ENCODE measurements at places on chromosomes 7 and 10.

DNA sequence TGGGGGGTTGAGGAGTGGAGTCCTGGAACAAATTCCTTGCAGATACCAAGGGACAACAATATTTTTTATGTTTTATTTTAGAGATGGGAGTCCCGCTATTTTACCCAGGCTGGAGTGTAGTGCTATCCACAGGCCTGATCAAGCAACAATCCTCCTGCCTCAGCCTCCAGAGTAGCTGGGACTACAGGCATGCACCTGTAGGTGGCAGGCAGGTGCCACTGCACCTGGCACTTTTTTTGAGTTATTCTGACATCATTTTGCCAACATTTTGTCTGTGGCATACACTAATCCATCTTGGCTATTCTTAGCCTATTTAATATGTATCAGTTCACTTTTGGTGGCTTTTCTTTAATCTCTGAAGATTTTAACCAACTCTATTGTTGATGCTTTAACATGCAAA lies 317.8 kb upstream of the MTPN start:
- no peak for DNase-seq

- no peak for DNase-seq
These were observed 246.1 kb downstream of the LRRTM3 start for GRCh38 chr10:67171970-67172369.

GRCh38 chr10:70292004-70292403 lies 8.2 kb upstream of the NPFFR1 start:
- no peak for DNase-seq

GRCh38 chr7:107276220-107276827 lies 107.5 kb downstream of the HBP1 start:
- no peak for DNase-seq

GRCh38 chr10:95628786-95629185 lies 27.7 kb downstream of the ALDH18A1 start:
- no peak for DNase-seq

GRCh38 chr10:6539833-6540232 lies 40.2 kb downstream of the PRKCQ start:
- no peak for DNase-seq

DNA sequence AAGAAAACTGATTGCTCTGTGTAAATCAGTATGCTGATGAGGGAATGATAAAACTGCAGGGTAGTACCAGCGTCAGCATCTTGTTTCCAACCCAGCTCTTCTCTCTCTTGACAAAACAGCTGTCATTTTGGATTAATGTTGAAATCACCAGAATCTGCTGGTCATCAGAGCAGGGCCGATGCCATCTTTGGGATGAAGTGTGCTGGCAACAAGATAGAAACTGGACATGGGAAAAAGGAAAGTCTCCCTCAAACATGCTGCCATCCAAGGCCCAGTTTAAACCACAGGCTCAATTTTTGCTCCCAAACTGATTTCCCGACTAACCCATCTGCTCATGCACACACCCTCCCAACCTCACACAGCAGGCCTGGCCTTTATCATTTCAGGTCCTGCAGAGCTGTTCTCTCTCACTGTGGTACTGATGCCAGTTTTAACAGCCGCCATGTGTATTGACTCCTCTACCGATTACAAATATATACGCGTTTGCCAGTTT lies 285.2 kb downstream of the AUTS2 start:
- no peak for DNase-seq

DNA sequence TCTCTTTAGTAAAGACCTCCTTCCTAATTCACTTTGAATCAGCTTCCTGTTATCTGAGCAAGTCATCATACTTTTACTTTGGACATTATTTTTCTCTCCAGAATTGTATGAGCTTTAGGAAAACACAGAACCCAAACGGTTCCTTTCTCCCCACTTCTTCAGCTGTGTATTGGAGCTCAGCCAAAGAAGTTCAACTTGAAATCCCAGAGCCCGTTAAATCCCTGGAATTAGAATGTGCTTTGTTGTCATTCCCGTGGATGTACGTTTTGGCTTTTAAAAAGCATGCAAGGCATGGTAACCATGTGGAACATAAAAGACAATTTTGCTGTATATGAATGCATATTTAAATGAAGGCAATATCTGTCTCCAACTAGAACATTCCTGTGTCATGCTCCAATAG lies 46.6 kb downstream of the AGMO start:
- no peak for DNase-seq

DNA sequence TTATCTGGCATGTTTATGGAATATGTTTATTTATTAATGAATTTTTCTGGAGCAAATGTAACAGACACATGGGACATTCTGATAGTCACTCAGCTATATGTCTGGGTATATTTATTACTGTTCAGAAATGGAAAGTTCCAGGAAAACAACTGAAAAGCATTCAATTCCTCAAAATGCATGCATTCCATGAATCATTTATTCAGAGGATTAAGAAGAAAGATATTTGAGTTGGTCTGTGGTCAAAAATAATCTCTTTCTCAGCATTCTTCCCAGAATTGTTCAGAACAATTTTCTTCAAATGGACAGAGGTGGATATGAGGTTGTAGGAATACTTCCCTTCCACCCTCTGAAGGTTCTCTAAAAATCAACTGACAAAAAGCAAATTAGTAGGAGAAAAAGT lies 97.6 kb upstream of the ITGB1 start:
- DNase-seq: no peak

DNA sequence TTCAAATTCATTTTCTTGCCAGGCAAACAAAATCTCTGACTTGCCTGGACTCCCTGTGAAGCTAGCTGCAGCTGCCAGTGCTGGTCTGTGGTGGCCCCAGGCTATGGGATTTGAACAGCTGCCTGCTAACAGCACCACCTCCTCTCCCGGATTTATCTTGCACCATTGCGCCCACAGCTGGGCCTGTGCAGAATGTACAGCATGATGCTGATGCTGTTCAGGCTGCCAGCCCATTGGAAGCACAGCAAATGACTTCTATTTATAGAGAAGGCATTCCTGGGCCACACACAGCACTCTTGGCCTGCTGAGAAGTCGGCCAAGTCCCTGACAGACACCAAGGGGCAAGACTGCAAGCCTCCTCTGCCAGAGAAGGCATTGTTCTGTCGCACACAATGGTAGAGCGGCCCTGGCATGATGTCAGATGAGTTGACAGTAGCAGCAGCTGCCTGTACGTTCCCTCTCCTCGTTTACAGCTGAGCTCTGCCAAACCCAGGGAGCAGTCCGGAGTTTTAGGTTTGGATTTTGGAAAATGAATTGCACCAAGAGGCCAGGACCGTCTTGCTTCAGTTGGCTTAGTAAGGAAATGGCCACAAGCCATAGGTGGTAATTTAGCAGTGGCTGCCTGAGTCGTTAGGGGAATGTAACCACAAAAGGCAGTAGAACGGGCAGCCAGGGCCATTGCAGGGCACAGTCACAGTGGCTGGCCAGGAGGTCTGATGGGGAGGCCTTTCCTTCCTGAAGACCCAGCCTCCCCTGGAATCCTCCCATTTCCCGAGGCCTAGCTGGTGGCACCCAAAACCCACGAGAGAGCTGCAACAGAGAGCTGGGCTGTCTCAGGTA lies 38.5 kb downstream of the MTURN start:
- DNase-seq: peak; percentile 74

GRCh38 chr7:78720066-78720465 lies 733.4 kb downstream of the MAGI2 start:
- no peak for DNase-seq

DNA sequence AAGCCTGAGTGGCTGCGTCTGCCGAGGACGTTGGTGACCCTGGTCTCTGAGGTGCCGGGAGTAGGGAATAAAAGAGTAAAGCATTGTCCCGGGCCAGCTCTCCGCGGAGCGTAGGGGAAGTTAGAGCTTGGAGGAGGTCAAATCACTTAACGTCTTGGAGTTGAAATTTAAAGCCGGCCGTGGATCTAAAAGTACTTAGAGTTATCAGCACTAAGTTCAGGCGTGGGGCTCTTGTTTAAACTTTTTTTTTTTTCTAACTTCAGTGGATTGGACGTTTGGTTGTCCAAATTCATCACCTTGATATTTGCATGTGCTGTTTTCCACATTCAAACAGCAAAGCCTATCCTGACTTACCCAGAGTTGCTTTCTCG lies 700 bp downstream of the NIPSNAP2 start:
- no peak for DNase-seq

GRCh38 chr7:1749864-1750466 lies 79.9 kb downstream of the ELFN1 start:
- no peak for DNase-seq

GRCh38 chr10:62960416-62960815 lies 144.2 kb upstream of the EGR2 start:
- DNase-seq: no peak

- DNase-seq: no peak
These were observed 164.9 kb upstream of the AGR3 start for GRCh38 chr7:17046666-17047065.

- DNase-seq: no peak
These were observed 525.6 kb downstream of the PTPRN2 start for GRCh38 chr7:158061884-158062656.

DNA sequence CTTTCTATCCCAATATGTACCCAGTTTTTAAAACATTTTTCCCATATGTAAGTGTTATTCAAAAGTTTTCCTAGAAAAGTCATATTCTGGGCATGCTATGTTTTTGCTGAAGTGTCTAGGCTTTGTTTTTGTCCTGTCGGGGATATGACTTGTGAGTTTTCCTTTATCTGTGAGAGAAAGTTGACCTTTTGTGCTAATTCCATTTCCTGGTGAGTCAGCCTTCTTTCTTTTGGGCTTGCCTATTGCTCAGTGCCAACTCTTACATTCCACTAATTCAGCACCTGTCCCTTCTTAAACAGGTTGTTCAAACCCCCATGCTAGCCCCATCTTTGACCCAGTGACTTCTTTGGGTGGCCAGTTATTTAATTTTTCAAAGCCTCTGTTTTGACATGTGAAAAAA lies 146.2 kb downstream of the AHR start:
- DNase-seq: no peak

DNA sequence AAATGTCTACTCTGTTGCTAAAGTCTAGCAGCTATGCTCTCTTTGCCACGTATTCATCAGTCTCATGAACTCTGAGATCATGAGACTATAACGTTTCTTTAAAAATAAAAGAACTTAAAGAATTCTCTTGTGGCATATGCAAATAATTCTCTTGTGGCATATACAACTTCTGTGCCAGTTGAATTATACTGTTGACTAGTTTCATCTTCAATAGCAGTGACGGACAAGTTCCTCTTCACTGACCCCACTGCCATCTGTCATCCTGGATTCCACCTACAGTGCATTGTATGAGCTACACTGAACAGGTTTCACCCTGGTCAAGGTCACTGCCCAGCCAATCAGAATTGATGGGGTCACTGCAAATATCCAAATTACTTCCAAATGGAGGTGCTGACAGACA lies 88.2 kb downstream of the CD36 start:
- no peak for DNase-seq

- DNase-seq: no peak
These were observed 191.3 kb downstream of the MYOF start for GRCh38 chr10:93290661-93291354.

GRCh38 chr10:110876000-110876399 lies 4.3 kb downstream of the PDCD4 start:
- no peak for DNase-seq

DNA sequence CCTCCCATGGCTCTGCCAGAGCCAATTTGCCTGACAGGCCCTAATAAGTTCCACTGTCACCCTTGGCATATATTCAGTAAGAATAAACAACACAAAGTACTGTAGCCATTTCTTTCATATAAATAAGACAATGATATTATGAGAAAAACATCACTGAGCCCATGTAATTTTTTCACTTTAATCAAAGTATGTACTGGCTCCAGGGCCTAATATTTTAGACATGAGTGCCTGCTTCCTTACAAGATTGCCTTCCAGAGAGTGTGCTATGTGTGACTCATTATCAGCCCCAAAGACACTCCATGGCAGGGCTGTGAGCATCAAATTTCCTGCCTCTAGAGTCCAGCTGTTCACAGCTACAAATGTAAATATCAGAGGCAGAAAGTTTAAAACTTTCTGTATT lies 297.6 kb downstream of the LHFPL3 start:
- no peak for DNase-seq

- peak; percentile 46 for DNase-seq
These were observed 2.0 kb downstream of the ELN start for GRCh38 chr7:74029991-74030415.

DNA sequence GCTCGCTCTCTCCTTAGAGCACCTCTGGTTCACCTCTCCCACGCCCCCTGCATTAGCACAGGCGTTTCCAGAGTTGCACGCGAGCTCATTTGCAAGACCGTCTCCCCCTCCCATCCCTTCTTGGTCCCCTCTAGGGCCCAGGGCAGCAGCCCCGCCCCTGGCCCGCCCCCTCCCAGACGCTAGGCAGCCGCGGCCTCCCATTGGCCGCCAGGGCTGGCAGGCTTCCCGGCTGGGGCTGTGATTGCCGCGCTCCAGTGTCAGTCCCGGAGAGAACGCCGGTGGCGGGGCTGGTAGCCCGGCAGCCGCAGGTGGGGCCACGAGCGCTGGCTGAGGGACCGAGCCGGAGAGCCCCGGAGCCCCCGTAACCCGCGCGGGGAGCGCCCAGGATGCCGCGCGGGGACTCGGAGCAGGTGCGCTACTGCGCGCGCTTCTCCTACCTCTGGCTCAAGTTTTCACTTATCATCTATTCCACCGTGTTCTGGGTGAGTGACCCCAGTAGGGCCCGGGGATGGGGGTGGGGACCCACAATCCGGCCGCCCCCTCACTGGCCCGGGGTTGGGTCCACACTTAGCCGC lies at the start of gene TSPAN15:
Gene TSPAN15 (plus strand): TSS at position 257 of the 575 bp plus-strand sequence. CDS start 130 bp downstream, at position 387.
- DNase-seq: peak; percentile 91

DNA sequence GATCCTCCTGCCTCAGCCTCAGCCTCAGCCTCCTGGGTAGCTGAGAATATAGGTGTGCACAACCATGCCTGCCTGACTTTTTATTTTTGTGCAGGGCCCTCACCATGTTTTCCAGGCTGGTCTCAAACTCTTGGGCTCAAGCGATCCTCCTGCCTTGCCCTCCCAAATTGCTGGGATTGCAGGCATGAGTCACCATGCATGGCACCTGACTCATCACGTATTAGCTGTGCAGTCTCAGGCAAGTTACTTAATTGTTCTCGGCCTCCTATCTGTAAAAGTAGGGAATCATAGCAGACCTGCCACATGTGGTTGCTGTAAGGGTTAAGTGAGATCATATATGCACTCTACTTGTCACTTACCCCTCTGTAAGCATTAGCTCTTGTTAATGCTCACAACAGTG lies 117.2 kb downstream of the ANLN start:
- no peak for DNase-seq

DNA sequence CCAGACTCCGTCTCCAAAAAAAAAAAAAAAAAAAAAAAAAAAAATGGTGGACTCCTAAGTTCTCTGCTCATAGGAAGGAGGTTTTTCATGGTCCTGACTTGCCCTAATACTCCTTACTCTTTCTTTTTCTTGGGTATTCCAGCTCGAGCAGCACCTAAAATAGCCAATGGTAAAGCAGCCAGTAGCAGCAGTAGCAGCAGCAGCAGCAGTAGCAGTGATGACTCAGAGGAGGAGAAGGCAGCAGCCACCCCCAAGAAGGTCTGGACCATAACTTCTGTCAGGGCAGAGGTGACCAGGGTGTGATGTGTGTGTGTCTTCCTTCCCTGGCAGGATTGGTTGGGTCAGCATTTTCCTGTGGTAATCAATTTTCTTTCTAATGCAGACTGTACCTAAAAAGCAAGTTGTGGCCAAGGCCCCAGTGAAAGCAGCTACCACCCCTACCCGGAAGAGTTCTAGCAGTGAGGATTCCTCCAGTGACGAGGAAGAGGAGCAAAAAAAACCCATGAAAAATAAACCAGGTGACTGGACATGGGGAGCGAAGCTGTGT lies 6.9 kb downstream of the NOLC1 start:
- DNase-seq: no peak

GRCh38 chr10:65501259-65501658 lies 1424.6 kb upstream of the LRRTM3 start:
- no peak for DNase-seq

GRCh38 chr10:60008816-60009215 lies 102.5 kb upstream of the CCDC6 start:
- no peak for DNase-seq

All from right forelimb (tissue), 1 donor.